H4 (cell line): ENCODE measurements at places on chromosomes 6 and 20.

GRCh38 chr6:7846966-7847818 is 63.4 kb downstream of the TXNDC5 start:
- DNase-seq = no peak

GRCh38 chr6:31180500-31180899 is 10.0 kb upstream of the POU5F1 start:
- no peak for DNase-seq

DNA sequence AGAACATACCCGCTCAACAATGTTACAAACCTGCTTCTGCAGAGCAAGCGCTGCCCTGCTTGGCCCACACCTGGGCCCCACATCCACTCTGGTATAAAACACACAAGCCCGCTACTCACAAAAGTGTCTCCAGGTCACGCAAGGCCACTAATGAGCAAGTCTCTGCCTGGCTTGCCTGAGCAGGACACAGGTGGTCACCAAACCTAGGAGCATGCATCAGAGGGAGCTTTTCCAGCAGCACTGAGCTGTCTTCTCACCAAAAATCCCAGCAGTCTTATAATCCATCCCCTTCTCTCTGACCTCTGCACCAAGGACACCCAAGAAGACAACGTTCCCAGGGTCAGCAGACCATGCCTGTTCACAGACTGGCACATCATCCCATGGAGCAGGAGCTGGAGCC is 100.8 kb downstream of the DLL1 start:
- DNase-seq = no peak

- no peak for DNase-seq
Observed at GRCh38 chr6:24797596-24798216, 1.0 kb downstream of the ARMH2 start.
